ENCODE measurements at places on chromosomes 13 and 19.

DNA sequence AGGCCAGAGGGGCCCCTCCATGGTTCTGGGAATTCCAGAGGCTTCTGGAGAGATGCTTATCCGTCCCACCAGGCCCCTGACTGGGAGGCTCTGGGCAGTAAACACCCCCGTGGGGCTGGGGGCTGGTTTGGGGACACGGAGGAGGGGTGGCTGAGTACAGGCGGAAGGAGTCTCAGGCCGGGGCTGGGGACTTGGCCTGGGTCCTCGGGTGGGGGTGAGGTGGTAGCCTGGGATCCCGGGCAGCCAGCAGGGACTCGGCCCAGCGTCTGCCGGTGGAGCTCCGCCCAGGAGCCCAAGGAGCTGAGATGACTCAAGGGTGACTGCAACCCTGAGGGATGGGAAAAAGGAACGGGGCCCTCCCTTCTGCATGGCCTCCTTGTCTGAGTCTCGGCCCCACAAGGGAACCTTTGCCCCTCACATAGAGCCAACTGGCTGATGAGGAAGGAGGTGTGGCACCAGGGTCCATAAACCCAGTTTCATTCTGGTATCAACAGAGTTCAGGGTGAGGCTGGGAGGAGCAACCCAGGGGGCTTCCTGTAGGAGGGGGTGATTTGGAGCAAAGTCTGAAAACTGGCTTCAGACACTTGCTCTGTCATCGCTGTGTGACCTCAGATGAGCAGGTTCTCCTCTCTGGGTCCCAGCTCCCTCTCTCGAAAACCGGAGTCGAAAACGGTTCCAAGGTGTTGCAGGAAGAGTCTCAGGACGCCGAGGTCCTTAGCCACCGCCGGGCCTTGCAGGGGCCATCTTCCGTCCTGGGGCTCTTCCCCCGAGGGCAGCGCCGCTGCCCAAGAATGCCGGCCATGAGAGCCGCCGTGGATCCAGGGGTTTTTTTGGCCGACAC lies 809 bp downstream of the MISP start:
- no peak for DNase-seq

DNA sequence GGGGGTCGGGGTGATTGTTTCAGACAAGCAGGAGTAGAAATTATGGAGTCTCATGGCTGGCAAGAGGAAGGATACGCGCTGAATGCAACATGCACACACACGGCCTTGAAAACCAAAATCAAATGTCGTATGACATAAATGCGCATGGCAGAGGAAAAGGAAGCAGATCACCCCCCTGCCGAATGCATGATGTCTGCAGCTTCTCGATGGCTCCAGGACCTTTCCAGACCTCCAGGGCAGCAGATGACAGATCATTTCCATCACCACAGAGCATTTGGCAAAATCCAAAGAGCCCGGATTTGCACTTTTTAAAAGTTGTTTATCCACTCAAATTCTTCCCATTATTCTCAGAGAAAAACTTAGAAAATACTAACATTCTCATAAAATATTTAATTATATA lies 211.7 kb downstream of the NHLRC3 start:
- DNase-seq = no peak

DNA sequence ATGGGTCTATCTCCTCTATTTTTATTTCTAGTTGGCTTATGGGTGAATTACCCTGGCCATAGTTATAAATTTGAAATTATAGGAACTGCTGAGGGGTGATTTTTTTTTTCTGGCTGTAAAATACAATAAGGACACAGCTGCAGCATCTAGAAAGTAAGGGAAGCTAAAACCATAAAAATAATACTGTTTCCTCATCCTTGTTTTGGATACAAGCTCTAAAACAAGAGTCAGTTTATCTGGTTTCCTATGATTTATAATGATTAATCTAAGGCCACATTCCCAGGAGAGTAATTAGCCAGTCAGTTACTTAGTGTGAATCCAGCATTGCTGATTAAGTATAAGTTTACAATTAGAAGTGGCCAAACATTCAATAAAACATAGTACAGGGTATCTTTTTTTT lies 219.1 kb upstream of the NBEA start:
- DNase-seq = no peak

GRCh38 chr13:36531746-36532486 lies 99.6 kb downstream of the CCNA1 start:
- no peak for DNase-seq

DNA sequence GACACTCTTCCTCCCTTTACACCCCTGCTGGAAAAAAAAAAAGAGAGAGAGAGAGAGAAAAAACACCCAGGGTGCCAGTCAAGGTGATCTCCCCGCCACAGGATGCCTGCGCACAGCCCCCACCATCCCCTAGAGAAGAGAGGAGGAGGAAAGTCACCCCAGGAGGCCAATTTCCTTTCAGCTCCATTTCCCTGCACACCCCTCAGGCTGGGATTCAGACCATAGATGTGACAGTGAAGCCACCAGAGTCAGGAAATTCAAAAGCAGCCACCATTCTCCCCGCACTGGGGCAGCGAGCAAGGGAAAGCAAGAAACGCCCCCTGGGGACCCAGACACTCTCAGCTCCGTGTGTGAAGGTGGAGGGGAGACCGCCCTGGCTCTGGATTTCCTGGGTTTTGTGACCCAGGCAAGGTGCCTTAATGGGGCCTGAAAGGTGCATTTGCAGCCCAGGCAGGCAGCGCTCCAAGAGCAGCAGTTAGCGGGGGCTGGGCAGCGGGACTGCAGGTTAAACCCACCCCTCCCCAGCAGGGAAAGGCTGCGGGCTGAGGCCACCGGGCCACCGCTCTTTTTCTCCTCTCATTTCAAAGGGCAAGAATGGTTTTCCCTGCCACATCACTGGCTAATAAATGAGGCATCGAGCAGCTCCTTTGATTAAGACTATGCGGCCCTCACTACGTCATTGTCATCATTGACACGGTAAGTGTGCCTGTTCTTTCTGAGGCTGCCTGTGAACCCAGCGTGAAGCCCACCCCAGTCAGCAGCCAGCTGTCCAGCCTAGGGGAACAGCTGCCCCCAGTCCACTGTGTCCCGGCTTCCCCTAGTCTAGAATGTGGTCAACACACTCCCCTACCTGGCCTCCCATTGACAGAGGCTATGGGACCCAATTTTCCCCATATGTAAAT lies 83.8 kb upstream of the TM9SF2 start:
- DNase-seq = no peak

DNA sequence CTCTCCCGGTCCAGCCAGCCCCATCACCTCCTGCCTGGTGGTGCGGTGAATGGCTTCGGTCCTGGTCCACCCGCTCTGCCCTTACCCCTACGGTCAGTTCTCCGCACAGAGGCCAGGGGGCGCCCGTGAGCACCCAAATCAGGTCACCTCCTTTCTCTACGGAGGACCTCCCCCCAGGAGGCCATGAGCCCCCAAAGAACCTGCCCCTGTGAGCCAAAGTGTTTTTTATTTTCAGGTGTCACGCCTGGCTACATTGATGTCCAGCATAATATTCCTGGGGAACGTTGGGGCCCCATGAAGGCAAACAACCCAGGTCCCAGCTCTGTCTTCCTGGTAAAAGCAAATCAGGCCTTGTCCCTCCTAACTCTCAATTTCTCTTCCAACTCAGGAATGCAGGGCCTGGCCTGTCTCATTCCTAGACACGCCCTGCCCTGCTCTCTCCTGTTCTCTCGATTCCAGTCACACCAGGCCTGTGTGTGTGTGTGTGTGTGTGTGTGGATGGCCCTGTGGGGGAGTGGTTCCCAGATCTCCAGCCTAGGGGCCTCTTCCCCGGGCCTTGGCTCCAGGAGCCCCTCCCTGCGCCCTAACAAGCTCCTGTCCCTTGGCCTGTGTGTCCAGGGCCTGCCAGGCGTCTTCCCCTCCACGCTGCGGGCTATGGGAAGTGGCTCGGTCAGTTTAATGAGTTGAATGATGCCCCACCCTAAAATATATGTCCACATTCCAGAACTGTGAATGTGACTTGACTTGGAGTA lies 9.7 kb upstream of the GIPC1 start:
- peak; percentile 58 for DNase-seq

DNA sequence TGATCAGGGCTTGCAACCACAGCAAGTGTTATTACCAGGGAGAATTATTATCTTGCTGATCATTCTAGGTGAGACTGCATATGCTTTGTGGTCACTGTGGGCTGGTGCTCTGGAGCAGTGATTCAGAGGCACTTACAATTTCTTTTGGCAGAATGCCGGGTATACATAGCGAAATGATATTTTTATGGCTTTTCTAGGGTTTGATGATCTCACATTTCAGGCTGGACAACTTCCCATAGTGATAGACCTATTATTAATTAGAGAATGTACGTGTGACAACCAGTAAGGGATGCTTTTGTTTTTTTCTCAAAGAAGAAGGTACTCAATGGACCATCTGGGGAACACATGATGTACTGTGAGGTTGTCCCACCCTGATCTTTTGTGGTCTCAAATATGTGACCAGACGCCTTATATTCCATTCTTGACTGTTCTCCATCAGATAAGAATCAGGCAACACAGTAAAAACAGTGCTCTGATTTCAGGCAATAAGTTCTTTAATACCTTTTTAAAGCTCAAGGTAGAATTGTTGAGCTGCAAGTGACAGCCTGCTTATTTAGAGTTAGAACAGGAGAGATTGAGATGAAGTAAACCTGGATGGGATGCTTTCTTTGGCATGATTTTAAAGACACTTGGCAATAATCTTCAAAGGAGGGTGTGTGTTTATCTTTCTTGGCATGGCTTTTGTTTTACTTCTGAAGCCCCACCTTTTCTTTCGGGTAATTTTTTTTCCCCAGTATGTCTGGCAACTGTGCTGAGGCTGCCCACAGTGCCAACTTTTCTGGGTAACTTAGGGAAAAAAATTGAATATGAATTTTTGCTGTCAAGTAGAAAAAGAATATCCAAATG lies 27.4 kb upstream of the SCEL start:
- DNase-seq = peak; percentile 4

DNA sequence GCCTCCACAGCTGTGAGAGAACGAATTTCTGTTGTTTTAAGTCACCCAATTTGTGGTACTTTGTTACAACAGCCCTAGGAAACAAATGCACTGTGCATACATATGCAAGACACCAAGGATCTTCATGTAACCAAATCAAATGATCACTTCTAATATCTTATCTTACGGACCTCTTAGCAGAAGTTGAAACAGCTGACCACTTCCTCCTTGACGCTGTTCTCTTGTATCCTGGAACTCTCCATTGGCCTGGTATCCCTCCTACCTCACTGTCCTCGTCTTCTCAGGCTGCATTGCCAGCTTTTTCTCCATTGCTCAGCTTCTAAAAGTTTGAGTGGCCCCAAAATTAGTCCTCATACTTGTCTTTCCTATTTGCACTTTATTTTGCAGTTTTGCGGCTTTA lies 200.4 kb downstream of the DLEU7 start:
- DNase-seq = no peak

DNA sequence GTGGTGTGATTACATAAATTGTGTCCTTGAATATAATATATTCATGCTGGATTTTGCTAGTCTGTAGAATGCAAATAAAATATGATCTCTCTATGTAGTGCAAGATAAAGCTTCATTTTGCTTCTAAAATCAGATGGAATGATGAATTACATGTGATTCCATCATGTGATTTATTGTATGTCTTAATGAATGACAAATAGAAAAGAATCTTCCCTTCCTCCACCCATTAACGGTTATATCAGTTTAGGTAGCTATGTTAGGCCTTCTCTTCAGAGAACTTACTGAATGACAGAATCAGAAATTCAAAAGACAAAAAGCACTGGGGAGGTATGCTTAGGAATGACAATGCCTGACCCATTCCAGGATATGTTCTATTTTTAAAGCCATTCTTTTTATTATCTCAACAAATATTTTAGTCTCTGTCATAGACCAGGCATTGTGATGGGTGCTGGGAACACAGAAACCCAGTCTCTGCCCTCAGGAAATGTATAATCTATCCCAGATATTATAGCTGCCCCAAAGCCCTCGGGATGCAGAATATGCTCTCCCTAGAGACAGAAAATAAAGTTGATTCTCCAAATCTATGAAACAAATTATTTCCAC lies 90.6 kb downstream of the TEX26 start:
- no peak for DNase-seq

- DNase-seq = peak; percentile 37
Observed at GRCh38 chr19:13149628-13150186, 468 bp downstream of the STX10 start.

DNA sequence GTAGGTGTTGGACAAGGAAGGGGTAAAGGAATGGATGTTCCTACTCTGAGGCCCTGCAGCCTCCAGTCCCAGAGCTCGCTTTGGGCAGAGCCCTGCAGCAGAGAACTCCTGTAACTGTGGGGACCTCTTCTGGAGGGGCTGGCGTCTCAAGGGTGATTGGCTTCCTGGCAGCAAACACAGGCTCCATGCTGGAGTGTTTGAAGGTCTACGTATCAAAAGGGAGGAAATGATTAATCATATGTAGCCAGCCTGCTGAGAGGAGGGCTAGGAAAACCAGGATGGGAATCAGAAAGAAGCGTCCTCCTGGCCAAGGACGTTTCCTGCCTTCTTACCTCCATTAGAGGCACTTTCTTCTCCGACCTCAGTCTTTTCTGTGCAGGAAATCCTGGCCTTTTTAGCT lies 208.5 kb downstream of the TSHZ3 start:
- no peak for DNase-seq

GRCh38 chr13:23645851-23646250 lies 75.6 kb downstream of the TNFRSF19 start:
- DNase-seq = no peak

GRCh38 chr19:15197942-15198341 lies 2.9 kb downstream of the NOTCH3 start:
- DNase-seq = no peak

GRCh38 chr13:114099918-114100445 lies 32.4 kb downstream of the RASA3 start:
- no peak for DNase-seq

DNA sequence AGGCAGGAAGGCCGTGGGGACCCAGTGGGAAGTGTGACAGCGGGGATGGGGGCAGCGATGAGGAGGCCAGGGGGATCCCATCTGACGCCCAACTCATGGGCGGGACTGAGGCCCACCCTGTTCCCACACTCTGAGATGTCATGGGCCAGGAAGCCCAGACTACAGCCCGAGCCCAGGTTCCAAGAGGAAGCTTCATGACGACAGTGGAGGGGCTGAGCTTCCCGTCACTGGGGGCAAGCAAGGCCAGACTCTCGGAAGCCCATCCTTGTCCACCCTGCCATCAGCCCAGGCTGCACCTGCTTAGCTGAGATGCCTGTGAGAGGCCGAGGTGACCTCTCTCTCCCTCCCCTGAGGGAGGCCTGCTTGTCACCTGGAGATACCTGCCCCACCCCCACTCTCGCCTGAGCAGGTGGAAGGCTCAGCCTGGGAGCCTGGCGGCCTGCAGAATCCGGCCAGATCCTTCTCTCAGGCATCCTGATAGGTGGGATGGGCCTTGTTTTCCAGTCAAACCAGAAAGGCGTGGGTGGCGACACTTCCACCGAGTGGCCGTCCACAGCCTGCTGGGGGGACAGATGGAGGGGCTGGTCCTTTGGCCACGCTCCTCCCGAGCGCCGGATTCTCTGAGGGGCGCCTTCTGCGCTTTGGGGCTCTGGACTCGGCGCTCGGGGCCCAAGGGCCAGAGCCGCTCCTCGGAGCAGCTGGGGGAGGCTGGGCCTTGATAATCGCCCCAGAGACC lies 4.8 kb downstream of the ZBTB7A start:
- DNase-seq = peak; percentile 57

GRCh38 chr13:113090806-113091205 lies 14.8 kb upstream of the F7 start:
- DNase-seq = no peak
